ENCODE measurements at places on chromosomes 7 and 10.
A peak's percentile ranks its signal among the peaks of the same experiment; 100 is the strongest.

DNA sequence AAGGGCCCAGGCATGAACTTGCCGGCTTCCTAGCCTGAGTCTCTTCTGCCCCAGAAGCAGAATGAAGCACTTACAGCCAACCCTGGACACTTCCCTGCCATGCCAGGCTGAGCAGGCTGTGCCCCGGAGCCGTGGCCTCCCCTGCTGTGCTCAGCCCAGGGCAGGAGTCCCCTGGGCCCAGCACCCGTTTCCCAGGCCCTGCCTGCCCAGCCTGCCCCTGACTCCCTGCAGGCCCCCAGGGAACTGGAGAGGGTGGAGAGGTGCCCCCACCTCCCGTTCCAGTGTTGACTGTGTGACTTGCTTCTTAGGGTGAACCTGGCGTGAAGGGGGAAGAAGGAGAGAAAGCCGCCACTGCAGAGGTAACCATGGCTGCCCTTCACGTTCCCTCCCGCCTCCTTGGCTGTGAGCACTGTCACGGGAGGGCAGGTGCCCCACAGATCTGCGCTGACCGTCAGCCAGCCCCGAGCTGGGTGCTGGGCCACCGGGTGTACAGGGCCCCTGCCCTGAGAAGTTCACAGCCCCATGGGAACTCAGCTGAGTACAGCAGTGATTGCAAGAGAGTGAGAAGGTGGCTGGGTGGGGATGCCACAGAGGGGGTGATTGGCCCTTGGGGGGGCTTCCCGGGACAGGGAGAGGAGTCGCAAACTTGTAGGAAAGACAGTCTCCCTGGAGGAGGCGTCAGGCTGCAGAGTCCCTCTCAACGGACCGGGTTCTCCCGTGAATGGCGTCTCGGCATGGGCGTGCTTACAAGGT, 75.9 kb downstream of the MYL10 start:
- no peak for DNase-seq

DNA sequence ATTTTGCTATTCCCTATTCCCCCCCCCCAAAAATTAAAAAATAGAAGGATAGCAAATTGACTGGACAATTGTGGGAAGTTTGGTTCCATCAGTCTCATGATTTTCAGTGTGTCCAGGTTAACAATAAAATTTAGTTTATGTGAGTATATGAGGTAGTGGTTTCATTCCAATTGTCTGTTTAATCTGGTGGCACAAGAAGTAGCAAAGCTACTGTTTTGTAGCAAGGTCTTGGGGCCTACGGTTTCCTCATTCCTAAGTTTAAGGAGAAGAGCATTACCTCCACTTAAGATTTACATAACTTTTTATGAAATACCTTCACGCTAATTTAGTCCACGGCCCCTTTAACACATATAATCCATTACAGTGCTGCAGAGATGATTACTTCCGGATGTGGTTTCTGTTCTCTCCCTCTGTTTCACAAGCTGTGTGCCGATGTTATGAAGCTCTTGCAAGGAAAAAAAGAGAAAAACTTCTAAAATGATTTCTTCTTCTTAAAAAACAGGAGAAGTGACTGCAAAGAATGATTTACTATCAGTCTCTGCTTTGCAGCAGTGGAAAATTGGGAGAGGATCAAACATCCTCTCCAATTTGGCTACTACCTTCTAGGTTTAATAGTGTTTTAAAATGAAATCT, 32.7 kb upstream of the NPVF start:
- DNase-seq = peak; percentile 33

DNA sequence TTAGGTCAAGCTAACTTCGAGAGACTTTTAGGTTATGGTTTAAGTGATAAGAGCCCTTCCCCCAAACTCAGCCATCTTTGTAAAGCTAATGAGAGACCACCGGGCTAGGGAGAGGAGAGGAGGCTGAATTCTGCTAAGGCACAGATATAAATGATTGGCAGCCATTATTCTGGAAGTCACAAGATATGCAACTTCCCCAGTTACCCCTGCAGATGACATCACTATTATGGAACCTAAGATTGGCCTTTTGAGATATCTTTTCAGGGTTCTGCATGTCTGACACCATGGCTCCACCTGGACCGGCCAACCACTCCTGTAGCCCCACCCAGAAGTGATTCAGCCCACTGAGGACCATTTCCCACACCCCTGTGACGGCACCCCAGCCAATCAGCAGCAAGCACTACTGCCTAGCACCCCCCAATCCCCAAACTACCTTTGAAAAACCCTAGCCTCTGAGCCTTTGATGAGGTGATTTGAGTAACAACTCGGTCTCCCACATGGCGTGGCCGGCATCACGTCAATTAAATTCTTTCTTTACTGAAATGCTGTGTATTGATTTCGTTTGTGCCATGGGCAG, 14.4 kb downstream of the VIPR2 start:
- no peak for DNase-seq

DNA sequence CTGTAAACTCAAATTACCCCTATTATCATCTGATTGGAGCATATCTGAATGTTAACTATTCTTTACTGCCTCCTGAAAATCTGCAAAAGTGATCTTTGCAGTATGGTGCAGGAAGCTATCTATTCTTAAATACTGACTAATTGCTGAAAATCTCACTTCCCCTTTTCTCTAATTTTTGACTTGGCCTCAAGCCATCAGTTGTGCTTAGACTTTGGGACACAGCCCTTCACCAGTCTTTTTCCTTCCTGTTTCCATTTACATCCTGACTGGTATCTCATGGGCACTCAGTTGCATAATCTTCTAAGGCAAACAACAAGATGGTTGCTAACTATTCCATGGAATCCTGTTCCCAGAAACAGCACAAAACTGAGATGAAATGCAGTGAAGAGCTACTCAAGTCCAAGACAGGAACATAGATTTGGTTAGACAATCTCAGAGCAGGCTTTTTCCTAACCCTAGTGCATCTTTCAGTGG, 228.5 kb downstream of the SORCS1 start:
- DNase-seq = peak; percentile 75

DNA sequence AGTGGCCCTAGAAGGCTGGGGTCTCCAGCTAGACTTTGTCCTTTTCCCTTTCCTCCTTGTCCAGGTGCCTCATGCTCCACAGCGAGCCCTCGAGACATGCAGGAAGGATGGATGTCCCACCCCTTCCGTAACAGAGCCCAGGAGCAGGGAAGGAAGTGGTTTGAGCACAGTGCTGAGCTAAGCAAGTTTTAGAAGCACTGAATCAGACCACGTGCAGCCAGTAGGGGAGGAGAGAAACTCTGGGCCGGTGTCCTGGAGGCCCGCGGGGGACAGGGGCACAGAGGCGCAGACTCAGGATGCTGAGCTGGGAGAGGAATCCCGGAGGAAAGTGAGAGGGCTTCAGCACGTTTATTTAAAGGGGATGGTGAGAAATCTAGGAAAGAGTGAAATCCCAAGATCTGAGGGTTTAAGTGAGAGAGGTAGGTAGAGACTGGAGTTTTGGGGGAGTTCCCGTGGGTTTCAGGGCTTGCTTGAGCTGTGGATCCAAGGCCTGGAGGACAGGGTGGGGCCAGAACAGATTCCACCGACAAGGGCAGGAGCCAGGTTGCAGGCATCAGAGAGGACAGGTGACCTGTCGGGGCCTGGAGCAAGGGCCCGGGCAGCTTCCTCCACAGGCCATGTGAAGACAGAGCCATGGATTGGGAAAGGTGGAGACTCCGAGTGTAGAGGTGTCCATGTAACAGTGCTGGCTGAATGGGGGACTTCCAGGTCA, 4.4 kb upstream of the IRF5 start:
- peak; percentile 94 for DNase-seq

DNA sequence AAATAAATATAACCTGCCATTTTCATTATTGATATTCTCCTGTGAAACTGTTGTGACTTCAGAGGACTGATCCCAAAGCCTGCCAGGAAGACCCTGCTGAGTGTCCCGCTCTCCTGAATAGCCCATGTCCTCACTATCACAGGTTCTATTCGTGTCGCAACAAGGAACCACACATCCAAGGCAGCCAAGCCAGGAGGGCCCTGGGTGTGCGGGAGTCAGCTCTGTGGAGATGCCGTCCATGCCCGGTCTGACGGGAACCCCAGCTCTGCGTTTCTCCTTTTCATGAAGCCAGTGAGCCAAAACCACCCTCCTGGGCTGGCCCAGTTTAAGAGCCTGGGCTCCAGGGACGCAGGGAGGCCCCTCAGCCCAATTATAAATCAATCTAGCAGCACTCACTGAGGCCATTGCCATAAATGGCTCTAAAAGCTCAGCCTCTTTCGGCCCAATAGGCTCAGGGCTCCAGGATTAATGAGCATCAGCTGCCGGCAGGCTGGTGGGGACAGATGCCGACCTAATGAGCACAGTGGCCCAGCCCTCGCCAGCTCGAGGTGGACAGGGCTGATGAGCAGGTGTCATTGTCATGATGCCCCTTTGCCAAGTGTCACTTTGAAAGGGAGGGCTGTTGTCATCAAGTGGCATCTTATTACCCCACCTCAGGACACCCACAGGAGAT, 177.9 kb downstream of the PLXNA4 start:
- DNase-seq = no peak

- DNase-seq = peak; percentile 54
These were observed 21.9 kb upstream of the CDCA7L start for GRCh38 chr7:21967598-21968003.

GRCh38 chr7:22725585-22725984, 1.4 kb upstream of the IL6 start:
- peak; percentile 61 for DNase-seq
